ENCODE measurements at places on chromosomes 1 and 21. TPM values are rescaled to one million over a fixed set of nuclear protein-coding genes. Genes with fewer than 3 reads are reported as not detected.

GRCh38 chr1:186633116-186633515, 47.1 kb downstream of the PTGS2 start:
- DNase-seq, result no peak

- no peak for DNase-seq
Observed at GRCh38 chr1:94721240-94721639, 98.9 kb upstream of the SLC44A3 start.

- no peak for DNase-seq
Observed at GRCh38 chr1:42691157-42691498, 8.9 kb downstream of the YBX1 start.

DNA sequence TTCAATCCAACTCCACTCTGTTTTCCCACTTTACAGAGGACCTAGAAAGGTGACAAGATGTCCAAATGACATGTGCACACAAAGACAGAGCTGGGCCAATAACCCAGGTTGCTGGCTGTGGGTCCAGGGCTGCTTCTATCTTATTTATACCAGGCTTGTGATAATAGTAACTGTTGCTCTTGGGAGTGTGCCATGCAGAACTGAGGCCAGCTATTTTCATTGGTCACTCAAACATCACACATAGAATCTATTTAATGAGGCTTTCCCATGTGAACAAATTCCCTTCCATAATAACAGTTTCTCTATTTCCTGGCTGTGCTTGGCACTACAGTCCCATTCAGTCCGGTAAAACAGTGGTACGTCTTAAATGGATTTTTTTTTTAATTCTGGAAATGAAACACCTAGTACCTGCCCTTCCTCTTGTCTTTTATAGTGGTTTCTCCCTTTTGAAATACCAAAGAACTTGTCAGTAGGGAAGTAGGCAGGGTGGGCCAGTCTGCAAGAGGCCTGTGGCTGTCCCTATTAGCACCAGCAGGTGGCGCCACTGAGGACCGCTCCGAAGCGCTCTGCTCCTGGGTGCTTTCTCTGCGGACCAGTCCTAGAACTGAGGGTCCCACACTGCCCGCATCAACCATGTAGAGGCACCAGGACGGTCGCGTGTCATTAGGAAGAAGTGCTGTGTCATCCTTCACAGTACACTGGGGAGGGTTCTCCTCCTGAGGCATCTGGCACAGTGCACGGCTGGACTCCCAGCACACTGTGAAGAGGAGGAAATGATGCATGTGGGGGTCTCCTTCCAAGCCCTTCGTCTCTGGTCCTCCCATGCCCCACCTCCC, 52.1 kb downstream of the GPR161 start:
- DNase-seq, result no peak

GRCh38 chr1:213884942-213885341, 102.8 kb upstream of the PROX1 start:
- no peak for DNase-seq

DNA sequence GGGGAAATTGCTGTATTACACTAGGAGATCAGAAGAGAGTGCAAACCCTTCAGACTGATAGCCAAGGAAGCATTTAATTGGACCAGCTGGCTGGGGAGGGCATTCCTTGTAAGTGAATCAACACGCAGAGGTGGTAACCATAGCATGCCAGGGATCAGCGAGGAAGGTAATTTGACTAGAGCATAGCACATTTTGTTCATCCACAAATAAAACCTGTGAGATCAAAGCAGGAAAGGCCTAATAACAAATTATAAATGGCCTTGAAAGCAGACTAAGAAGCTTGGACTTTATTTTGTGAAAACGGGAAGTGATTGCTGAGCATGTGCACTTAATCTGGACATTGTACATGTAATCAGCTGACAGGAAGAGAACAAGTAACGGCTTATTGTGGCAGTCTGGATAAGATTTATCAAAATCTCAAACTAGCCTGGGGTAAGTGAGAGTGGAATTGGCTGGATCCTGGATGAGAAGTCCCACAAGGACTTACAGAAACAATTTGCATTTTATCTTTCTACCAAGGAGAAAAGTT, 11.7 kb upstream of the CD55 start:
- DNase-seq, result peak; percentile 15

DNA sequence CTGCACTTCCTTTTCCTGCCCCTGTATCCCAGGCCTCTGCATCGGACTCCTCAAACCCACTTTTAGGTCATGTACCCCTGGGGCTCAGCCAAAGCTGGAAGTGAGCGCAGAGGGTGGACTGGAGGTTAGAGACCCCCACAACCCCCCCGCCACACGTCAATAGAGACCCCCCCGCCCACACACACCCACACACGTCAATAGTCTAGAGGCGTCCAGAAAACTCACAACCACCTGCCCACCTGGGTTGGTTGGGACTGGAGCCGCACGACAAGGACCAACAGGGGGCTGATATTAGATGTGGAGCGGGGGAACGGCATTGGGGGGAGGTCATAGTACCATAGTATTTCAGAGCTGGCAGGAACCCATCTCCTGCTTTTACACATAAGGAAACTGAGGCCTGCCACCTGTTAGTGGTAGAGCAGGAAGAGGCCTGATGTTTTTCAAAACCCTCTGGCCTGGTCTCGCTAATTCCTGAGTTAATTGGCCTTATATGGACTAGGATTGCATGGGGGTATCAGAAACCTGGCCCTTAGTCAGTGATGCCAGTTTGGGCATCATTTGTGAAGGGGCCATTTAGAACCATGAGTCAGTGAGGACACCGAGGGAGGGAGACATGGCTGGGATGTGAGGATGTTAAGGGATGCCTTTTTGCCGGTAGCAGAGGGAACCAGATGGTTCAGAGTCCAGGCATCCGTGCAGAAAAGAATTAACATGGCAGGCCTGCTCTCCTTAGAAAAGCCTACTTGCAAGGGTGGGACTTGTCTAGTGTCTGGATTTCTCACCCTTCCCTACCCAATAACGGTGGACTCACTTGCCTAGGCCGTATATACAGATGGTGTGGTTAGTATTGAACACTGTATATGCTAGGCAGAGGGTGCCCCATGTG, 1.1 kb downstream of the NENF start:
- DNase-seq, result peak; percentile 53

DNA sequence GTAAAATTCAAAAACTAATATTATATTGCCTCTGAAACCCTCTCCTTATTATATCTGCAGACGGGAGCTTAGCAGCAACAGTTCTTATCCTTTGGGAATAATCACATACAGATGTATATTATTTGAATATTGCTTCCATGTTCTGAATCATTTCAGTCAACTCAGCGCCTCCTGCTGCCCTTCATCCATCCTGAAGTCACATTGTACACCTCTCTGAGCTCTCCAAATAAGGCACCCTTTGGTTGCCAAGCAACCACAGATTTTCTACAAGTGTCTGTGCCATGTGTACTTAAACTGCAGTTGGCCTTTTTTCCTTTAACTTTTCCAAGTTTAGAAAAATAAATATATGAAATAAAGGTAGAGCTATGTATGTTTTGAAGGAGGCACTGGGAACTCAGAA, 384.3 kb downstream of the LRRIQ3 start:
- no peak for DNase-seq

DNA sequence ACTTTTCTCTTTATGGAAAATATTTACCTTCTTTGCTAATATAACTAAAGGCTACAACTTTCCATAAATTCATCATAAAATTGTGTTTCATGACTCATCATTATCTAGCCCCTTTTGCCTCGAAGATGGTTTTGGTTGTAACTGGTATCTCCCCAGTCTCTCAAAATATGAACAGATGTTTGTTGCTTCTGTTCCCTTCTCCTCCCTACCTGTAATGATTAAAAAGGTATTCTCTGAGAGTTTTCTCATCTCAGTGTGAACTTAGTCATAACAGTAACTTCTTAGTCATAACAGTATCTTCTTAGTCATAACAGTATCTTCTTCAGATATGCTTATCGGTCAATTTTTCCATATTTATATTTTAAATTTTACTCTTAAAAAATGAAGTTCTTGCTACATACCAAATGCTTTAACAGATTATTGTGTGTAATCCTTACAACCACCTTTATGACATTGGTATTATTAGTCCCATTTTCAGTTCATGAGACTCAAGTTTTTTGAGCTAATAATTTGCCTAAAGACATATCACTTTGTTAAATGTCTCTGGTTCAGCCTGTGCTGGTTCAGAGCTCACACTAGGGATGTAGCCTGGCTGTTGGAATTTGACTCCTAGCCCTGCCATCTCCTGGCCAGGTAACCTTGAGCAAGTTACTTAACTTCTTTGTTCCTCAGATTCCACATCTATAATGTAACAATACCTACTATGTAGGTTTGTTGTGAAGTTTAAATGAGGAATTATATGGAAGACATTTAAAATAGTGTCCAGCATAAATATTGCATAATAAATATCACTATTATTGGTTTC, 32.6 kb downstream of the ATP1B1 start:
- no peak for DNase-seq

- no peak for DNase-seq
Observed at GRCh38 chr21:43748622-43749021, 27.5 kb downstream of the CSTB start.

- DNase-seq, result no peak
Observed at GRCh38 chr1:55604749-55605148, 389.6 kb upstream of the USP24 start.

GRCh38 chr1:54084794-54085193, 31.4 kb downstream of the TCEANC2 start:
- no peak for DNase-seq

DNA sequence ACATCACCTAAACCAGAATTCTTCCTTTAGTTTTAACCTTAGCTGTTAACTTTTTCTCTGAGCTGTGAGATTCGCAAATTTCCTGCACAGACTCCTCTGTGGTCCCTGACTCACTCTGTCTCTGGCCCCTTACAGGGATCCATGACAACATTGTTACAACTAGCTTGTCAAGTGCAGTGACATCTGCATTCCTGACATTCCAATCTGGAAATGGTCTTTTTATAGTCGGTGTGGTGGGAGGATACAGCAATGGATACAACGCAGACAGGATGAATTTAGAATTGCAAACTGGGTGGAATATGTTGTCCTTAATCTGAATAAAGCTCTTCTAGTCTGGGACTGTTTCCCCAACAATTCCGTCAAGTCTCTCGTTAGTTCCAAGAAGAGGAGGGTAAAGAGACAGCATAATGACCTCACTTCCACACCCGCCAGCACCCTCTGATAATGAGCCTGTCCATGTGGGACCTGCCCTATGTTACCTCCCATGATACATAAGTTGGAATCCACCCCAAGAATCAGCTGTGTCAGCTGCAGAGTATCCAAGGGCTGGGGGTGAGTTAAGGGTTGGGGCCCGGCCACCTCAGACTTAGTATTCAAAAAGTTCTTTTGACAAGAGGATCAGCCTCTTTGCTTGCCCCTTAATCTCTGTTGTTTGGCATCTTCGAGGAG, 49.4 kb downstream of the ILDR2 start:
- no peak for DNase-seq

GRCh38 chr1:103087256-103087655, 21.1 kb downstream of the COL11A1 start:
- DNase-seq, result no peak

- no peak for DNase-seq
Observed at GRCh38 chr1:95584315-95584714, 350.3 kb downstream of the RWDD3 start.

GRCh38 chr1:13514821-13515220, 1.0 kb upstream of the LRRC38 start:
- no peak for DNase-seq

DNA sequence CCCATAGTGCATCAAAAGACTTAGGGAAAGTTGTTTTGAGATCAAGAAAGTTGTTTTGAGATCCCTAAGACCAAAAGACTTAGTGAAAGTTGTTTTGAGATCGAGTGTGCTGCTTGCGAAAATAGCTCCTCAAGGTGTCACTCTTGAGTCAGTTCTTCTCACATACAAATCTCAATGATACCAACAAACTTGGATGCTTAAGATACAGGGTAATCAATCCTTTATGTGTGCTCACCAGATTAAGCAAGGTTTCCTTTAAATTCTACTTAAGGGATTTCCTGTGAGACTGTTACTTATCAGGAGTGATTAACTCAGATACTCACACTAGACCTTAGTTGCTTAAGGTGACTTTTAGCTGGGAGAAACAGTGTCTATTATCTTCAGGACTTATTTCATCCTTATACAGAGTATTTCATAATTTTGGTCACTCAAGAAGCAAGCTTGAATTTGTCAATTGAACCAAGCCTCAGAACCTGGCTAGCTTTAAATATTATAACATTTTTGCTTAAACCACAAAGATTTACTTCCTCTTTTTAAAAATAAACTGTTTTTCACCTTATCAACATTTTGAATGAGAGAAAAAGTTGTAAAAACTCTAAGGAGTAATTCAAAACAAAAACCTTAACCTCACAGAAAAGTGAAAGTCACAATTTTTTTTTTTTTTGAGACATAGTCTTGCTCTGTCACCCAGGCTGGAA, 8.0 kb upstream of the RLF start:
- DNase-seq, result peak; percentile 43

- no peak for DNase-seq
Observed at GRCh38 chr1:12436817-12437599, 181.0 kb downstream of the DHRS3 start.

GRCh38 chr1:161172776-161173376, 4.4 kb downstream of the B4GALT3 start:
- no peak for DNase-seq

DNA sequence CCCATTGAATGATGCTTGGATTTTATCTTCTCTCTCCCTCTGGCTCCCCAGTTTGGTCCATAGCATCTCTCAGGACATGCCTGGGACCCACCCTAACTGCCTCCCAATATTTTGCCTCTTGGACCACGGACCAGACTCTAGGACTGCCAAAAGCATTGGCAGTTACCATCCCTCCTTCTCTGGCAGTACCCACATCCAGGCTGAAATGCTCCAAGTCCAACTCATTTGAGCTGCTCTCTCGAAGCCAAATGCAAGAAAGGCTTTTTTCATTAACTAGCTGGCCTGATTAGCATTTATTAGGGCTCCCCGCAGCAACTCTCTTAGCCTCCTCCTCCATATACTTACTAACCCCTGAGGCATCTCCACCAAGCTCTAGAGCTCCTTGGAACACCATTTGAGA, 140.0 kb upstream of the GRIK3 start:
- no peak for DNase-seq

DNA sequence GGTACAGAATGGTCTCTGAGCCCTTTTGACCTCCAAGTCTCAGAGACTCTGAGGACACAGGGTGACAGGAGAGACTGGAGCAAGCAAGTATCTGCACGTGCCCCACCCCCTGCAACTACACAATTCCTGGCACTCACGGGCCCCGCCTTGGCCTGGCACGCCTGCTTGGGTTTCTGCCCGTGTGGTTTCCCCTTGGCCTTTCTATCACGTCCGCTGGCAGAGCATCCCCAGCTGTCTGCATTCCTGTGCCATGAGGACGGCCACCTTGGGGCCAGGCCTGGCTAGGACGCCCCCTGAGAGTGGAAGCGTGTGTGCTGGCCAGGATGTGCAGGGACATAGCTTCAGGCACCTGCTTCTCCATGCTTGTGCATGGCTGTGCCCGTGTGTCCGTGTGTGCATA, 14.3 kb upstream of the EDN2 start:
- no peak for DNase-seq

TRAF3IP3 gene
- total RNA-seq, result 0.27 TPM

KCNE2 gene
- 0.45 TPM for total RNA-seq

NUP210L gene
- total RNA-seq, result not detected

AK5 gene
- 29.9 TPM for total RNA-seq

WNT9A gene
- total RNA-seq, result 1.9 TPM

ACTA1 gene
- 2.1 TPM for total RNA-seq

C1orf87 gene
- total RNA-seq, result not detected

BCAN gene
- total RNA-seq, result 106 TPM

KCNT2 gene
- total RNA-seq, result 20.1 TPM

GNG4 gene
- 54.4 TPM for total RNA-seq
